GM12878 (cell line): ENCODE measurements at places on chromosomes 3 and 15. TPM values are rescaled to one million over a fixed set of nuclear protein-coding genes. Genes with fewer than 3 reads are reported as not detected.

The ZDHHC23 gene
- 3.3 and 4.6 TPM in 2 replicates for total RNA-seq

The SEMA4B gene
- total RNA-seq, result 23.5 and 26.0 TPM in 2 replicates

The TRIM42 gene
- total RNA-seq, result not detected in 2 replicates

The NMNAT3 gene
- total RNA-seq, result 0.16 TPM in 1 of 2 replicates, not detected in the other

The RAD18 gene
- total RNA-seq, result 25.5 and 28.3 TPM in 2 replicates

The PDCD6IP gene
- total RNA-seq, result 155 and 156 TPM in 2 replicates
